Activated naive CD8-positive, alpha-beta T cell treated with anti-CD3 and anti-CD28 coated beads, Interleukin-2, amount 10 ng/mL, durations not matched to agents 7 days and 5 days (primary cell): ENCODE measurements at places on chromosomes 11 and 22. TPM values are rescaled to one million over a fixed set of nuclear protein-coding genes. Genes with fewer than 3 reads are reported as not detected.
A peak's percentile ranks its signal among the peaks of the same experiment; 100 is the strongest.

GRCh38 chr22:20566420-20567260 is 59.2 kb downstream of the MED15 start:
- H3K27me3 ChIP-seq: no peaks in the 10 kb centered on the region
- H3K27ac ChIP-seq: peak overlapping the region; percentile 80
- no peak for DNase-seq
- H3K36me3 ChIP-seq: peaks cover 46% of the 10 kb centered on the region
- peak overlapping the region; percentile 65 for H3K4me3 ChIP-seq

Gene SAA4
- not detected for total RNA-seq

DNA sequence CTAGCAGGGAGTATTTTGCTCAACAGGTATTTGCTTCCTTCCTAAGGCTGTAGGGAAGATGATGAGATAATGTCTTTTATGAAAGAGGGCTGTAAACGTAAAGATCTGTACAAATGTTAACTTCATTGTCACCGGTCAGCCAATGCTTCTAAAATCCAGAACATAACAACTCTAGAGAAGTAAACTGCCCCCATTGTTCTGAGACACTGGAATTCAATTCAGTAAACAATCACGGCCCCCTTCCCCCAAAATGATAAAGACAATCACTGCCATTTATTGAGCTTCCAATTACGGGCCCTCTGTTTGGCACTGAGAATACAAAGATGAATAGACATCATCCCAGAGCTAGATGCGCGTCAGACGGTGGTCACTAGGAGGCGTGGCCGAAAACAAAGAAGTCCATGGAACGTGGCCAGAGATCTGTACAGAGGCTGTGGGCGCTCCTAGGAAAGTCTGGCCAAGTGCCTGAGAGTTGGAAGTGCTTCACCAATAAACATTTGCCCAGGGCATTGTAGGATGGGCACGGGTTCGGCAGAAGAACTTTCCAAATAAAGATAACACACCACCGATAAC is 576 bp downstream of the TMEM258 start:
- H3K27me3 ChIP-seq: no peaks in the 10 kb centered on the region
- peak overlapping the region; percentile 99 for H3K27ac ChIP-seq
- peak overlapping the region; percentile 91 for H3K4me3 ChIP-seq
- H3K36me3 ChIP-seq: peaks cover 24% of the 10 kb centered on the region

DNA sequence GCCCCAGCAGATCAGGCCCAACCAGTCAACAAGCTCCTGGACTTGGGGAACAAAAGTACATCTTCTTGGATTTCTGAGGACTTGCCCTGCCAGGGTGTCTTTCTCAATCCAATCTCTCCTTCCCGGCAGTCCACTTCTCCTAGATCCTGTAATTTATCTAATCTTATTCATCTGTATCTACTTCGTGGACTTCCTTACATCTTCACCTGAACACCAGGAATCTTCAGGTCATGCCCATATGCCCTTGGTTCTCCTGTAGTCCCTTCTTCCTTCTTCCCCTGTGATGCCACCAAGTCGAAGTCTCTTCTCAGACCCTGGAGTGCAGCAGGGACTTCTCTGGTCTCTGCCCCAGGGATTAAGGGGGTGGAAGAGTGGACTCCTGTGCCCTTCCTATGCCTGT is 100.3 kb downstream of the ZNF280B start:
- peaks cover 34% of the 10 kb centered on the region for H3K27me3 ChIP-seq
- no peaks in the 10 kb centered on the region for H3K36me3 ChIP-seq
- no peak overlapping the region for H3K4me3 ChIP-seq
- H3K4me1 ChIP-seq: peaks cover 2% of the 10 kb centered on the region
- DNase-seq: no peak
- H3K27ac ChIP-seq: no peak overlapping the region

DNA sequence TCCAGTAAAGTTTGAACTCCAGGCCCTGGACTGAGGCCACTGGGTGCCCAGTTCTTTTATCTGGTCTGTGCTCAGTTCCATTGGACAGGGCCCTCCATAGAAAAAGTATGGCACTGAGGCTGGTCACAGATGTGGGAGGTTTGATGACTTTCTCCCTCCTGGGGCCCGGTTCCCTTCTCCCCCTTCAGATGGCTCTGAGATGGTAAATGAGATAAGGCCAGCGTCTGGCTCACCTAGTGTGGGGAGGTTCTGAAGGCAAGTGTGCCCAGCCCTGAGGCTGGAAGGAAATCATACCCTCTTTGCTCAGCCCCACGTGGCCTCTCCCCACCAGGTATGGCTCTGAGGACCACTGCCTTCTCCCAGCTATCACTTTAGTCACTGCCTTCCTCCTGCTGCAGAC is 1.5 kb upstream of the CLDN5 start:
- H3K4me1 ChIP-seq: peaks cover 2% of the 10 kb centered on the region
- H3K36me3 ChIP-seq: peaks cover 1% of the 10 kb centered on the region
- H3K27me3 ChIP-seq: peaks cover 28% of the 10 kb centered on the region
